GM03348 (cell line): ENCODE measurements at places on chromosomes 12 and 14.

DNA sequence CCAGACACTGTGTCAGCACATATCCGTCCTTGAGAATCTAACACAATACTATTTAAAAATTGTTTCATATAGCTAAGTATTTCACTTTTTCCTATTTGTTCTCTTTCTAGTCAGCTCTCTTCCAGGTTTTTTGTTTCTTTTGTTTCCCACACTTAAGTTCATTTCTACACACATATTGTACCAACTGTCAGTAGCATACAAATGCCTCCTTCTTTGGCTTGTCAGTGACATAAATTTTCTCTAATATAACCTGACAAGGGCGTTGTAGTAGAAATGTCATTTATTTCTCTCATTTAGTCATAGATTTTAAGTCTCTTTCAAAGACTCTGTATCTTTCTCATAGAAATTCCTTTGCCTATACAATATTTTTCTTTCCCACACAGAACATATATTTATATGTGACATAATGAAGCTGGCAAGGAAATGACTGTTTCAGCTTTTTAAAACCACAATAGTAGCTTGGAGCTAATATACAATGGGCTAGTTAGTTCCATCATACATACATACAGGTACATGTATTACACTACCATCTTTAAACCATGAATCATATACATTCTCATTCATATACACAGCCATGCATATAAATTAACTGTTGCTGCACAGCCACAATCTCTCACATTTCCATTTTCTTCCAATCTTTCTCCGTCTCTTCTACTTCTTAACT lies 42.3 kb upstream of the EPS8 start:
- DNase-seq = no peak

DNA sequence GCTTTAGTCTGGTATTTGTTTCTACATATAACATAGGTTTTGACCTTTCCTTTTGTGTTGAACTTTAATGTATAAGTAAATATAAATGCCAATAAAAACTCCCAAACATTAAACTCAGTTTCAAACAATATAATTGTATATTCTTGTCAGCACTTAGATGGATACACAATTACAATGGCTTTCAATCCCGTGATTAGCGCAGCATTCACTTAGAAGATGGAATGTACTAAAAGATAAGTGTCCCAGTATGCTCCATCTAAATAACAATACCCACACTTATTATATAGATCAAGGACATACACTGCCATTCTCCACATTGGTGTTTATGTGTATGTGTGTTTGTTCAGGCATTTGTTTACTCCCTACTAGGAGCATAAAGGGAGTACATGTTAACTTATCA lies 193.1 kb downstream of the SOX5 start:
- no peak for DNase-seq

- no peak for DNase-seq
Measured at GRCh38 chr14:77830692-77831091, 30.8 kb downstream of the ADCK1 start.

GRCh38 chr12:110039085-110039807 lies 9.1 kb downstream of the C12orf76 start:
- DNase-seq = peak; percentile 82

GRCh38 chr14:84527706-84528105 lies 1002.2 kb upstream of the FLRT2 start:
- no peak for DNase-seq

DNA sequence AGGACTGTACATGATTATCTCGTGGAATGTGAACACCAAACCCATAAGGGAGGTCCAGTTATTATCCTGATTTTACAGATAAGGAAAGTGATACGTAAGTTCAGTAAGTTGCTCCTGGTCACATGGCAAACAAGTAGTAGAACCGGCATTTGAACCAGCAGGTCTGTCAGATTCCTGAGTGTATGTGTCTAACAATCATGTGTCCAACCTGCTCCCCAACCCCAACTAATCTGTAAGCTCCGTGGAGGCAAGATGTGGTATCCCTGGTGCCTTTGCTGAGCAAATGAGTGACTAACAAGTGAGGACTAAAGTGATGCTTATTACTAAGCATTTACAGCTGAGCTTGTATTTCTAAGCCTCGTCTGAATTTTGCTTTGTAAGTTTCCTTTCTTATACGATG lies 65.9 kb downstream of the PTPN21 start:
- DNase-seq = no peak

DNA sequence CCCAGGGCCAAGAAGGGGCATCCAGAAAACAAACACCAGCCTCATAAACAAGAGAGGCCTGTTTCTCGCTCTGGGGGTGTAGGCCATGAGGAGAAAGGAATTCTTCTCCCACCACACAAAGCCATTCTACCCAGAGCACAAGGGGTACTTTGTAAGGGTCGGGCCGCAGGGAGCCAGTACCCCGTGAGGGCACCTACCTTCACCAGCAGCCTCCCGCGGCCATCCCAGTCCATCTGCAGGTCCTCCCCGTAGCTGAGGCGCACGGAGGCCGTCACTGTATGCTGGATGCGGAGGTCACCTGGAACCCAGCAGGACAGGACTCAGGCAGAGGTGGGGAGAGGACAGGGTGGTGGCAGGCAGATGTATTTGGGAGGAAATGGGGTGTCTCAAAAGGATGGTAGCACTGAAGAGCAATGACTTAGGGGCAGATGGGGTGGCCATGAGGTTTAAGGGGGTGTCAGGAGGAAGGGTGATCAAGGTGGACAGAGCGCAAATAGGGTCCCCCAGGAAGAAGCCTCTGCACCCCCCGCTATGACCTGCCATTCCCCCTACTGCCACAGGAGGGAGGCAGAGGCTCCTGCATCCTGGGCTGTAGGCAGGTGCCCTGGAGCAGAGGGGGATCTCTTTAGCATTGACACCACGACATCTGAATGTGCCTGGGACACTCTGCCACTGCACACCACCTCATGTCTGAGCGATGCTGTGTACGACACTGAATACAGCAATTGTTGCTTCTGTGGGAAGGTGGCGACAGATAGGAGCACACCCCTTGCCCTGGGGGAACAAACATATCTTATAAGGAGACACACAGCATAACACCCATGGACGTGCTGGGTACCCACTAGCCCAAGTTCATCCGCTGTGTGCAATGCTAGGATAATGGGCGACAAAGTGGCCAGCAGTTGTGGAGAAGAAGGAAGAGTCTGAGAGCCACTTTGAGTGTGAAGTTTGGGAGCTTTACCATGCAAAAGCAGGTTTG lies 61.4 kb downstream of the VWF start:
- peak; percentile 87 for DNase-seq

DNA sequence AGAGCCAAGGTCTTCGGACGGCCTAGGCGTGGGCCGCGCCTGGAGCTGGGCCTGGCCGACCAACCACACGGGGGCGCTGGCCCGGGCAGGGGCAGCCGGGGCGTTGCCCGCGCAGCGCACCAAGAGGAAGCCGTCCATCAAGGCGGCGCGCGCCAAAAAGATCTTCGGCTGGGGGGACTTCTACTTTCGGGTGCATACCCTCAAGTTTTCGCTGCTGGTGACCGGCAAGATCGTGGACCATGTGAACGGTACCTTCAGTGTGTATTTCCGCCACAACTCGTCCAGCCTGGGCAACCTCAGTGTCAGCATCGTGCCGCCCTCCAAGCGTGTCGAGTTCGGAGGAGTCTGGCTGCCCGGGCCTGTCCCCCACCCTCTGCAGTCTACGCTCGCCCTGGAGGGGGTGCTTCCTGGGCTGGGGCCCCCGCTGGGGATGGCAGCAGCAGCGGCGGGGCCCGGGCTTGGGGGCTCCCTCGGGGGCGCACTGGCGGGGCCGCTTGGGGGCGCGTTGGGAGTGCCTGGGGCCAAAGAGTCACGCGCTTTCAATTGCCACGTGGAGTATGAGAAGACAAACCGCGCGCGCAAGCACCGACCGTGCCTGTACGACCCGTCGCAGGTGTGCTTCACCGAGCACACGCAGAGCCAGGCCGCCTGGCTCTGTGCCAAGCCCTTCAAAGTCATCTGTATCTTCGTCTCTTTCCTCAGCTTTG lies 4.4 kb upstream of the SHMT2 start:
- DNase-seq = peak; percentile 58

DNA sequence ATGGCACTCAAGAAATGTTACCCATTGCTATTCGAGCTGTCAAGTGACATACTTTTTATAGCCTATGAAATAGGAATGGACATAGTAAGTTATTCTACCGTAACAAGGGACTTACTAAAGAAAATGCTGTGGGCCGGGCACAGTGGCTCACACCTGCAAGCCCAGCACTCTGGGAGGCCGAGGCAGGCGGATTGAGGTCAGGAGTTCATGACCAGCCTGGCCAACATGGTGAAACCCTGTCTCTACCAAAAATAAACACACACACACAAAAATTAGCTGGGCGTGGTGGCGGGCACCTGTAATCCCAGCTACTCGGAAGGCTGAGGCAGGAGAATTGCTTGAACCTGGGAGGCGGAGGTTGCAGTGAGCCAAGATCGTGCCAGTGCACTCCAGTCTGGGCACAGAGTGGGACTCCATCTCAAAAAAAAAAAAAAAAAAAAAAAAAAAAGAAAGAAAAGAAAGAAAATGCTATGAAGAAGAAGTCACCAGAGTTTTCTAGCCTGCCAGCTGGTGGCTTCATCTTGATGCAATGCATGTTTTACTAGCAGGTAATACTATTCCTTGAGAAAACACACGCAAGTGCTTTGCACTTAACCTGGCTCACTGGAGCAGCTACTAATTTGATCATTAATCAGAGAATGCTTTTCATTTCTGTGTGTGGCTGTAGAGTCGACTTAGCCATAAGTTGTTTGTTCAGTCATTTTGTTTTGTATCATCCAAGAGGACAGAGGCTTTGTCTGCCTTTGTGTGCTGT lies 166.7 kb upstream of the MYL2 start:
- DNase-seq = no peak

DNA sequence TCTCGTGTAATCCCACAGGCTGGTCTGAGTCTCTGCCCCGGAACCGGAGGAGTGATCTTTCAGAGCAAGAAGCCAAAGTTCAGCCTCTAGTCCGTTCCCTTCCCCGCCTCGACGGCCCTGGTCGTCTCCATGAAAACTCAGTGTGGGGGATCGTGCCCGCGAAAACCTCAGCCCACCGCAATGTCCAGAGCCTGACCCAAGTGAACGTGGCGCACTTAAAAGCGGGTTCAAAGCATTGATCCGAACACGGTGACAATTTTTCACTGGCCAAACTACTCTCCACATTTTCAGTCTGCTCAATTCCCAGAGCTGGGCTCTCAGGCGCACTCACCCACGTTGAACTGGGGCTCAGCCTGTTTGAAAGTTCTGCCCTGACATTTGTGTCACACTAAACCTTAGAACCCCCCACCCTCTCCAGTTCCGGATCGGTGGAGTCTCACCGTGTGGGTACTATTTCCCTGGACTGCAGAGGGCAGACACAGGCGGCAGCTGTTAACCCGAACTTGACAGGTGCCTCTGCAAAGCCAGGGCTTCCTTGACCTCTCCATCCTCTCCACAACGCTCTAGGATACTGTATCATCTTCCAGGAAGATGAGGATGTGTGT lies 886 bp upstream of the PRICKLE1 start:
- peak; percentile 18 for DNase-seq

DNA sequence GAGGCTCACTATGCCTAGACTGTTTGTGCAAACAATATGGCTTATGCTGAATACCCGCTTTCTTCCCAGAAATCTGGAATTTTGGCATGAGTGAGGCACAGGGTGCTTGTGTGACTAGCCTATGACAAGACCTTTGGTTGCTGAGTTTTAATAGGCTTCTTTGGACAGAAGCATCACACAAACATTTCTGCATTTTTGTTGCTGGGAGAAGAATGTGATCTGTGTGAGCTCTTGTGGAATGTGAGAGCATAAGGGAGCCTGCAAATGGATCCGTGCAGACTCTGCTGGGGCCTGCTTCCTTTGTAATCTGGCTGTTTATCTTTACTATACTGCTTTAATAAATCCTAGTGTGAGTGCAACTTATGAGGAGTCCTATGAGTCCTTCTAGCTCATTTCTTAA lies 83.0 kb upstream of the ZDHHC17 start:
- peak; percentile 56 for DNase-seq

- no peak for DNase-seq
Measured at GRCh38 chr14:19729763-19730162, 13.6 kb upstream of the OR4Q3 start.

DNA sequence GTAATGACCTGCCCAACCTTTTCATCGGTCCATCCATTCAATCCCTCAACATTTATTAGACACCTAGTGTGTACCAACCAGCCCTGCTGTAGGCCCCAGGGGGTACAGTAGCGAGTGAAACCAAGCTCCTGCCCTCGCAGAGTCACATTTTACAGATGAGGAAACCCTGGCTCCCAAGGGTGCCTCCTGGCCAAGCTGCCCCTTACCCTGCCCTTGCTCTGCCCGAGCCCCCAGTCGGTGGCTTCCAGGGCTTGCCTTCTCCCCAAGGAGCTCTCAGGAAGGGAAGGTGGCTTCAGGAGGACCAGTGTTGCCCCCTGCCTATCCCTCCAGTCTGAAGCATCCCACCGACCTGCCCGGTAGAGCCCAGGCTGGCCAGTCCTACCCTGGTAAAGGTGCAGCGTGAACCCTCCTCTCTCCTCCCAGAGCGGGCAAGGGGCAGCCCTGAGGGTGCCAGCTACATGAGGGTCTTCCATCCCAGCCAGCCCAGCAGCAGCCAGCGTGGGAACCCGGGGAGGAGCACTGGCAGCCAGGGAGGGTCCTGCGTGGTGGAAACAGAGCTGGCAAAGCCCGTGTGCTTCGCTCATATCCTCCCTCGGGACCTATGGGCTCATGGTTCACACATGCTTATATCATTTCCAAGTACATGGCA lies 670 bp upstream of the BEGAIN start:
- DNase-seq = no peak
